Pancreas (tissue), 10 donors: ENCODE measurements at places on chromosomes 11 and 22.

DNA sequence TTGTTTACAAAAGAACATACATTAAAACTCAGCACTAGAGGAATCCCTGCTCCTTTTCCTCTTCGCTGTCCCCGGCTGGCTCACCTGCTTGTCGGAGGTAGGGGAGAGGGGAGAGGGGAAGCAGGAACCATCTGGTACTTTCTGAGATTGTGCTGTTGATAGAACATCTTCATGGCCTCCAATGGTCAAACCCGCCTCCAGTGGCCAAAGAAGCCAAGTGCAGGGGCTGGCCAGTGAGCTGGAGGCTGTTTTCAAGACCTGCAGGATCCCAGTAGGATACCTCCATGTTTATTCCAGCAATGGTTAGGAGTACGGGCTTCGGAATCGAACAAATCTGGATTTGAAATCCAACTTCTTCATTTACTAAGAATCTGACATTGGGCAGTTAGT lies 92.6 kb downstream of the PKNOX2 start:
- no peak for DNase-seq

DNA sequence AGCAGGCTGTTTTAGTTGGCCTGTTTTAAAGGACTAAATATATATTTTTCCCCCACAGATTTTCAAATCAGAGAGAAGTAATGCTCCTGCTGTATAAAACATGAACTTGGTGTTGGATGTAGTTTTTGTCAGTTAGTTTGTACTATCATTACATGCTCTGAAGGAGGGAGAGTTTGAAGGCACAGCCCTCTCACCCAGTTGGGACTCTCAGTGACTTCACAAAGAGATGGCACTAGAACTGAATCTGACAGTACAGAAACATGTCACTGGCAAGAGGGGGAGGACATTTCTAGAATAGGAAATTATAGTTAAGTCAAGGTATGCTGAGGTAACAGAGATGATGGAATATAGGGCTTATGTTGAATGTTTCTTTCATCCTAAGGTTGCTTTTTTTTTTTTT lies 21.0 kb upstream of the C1QTNF4 start:
- DNase-seq: no peak

DNA sequence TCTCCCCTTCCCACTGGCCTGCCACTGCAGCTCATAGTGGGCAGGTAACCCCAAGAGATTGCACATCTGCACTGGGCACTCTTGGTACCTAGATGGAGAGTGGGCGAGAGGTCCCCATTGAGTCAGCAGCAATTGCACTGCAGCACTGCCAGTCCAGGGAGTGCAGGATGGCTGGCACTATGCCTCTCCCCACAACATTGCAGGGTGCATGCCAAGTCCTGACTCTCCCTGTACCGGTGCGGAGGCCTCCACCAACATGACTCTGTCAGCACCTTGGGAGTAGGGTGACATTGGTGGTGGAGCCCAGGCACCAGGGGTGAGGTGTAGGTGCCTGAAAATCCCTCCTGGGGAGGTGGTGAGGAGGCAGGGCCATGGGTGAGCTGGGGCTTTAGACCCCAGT lies 82.2 kb downstream of the TRAF6 start:
- no peak for DNase-seq

GRCh38 chr22:32413719-32414118 lies 1.7 kb upstream of the RTCB start:
- no peak for DNase-seq

GRCh38 chr11:35518766-35519165 lies 6.7 kb downstream of the PAMR1 start:
- no peak for DNase-seq

- DNase-seq: no peak
These were observed 446.6 kb downstream of the BUD13 start for GRCh38 chr11:116326146-116326545.

DNA sequence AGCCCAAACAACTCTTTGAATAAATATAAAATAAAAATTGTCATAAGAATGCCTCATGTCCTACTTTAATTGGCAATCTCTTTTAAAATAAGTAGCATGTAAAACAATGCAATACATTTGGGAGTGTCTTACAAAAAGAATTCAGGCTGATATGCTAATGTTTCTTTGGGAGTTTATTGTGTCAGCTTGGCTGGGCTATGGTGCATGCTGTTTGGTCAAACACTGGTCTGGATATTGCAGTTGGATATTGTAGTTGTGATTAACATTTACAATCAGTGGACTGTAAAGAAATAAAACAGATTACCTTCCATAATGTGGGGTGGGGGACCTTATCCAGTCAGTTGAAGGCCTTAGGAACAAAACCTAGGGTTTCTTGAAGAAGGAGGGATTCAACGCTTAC lies 37.0 kb upstream of the B3GAT1 start:
- no peak for DNase-seq

- peak; percentile 89 for DNase-seq
These were observed at the start of gene FAM89B for GRCh38 chr11:65572356-65573051. Gene FAM89B (plus strand): TSS chr11:65572538. CDS start chr11:65572670, 132 bp downstream.

- no peak for DNase-seq
These were observed 18.1 kb upstream of the RFPL2 start for GRCh38 chr22:32222991-32223390.

GRCh38 chr11:119964136-119965025 lies 173.5 kb downstream of the TRIM29 start:
- DNase-seq: no peak

GRCh38 chr11:44627911-44628729 lies 62.7 kb downstream of the CD82 start:
- DNase-seq: no peak

- no peak for DNase-seq
These were observed 18.1 kb downstream of the POLA2 start for GRCh38 chr11:65279741-65280440.

GRCh38 chr22:43114958-43115357 lies 4.4 kb downstream of the BIK start:
- peak; percentile 68 for DNase-seq

GRCh38 chr11:9762531-9762930 lies 98.7 kb downstream of the SWAP70 start:
- no peak for DNase-seq

DNA sequence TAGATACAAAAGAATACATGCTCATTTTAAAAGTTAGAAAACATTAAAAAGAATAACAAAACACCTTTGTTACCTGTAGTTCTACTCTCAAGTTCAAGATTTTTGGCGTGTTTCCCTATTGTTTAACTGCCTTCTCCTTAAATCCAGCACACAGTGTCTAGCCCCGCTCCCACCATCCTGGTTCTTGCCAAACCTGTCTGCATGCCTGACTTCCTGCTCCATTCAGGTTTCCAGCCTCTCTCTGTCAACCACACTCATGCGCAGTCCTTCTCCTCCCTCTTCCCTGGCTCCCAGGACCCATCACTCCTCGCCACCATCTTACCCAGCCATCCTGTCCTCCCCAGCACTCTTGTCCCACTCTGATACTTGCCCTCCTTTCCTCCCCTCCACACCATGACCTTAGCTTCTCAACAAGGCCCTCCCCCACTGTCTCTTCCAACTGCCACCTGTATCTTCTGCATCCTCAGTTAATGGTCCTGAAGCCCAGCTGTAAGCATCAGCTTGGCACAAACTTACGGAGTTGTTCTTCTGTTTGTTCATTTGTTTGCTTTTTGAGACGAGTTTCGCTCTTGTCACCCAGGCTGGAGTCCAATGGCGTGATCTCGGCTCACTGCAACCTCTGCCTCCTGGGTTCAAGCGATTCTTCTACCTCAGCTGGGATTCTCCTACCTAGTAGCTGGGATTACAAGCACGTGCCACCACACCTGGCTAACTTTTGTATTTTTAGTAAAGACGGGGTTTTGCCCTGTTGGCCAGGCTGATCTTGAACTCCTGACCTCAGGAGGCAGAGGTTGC lies 7.5 kb upstream of the MYH9 start:
- DNase-seq: no peak

DNA sequence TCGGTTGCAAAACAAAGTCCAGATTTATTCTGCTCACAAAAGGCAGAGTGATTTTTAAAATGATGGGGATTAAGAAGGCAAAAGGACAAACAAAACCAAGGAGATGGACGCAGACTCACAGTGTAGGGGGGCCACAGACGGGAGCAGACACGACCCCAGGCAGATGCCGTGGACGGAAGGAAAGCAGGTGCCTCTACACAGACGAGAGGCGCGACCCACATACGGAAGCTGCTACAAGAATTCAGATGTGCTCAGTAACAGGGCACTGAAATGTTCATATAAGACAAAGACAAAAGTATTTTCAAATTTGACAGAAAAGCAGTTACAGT lies 148.9 kb downstream of the BRD1 start:
- no peak for DNase-seq

GRCh38 chr11:28504555-28505110 lies 396.4 kb downstream of the METTL15 start:
- no peak for DNase-seq

- no peak for DNase-seq
These were observed 88.2 kb upstream of the LINC01488 start for GRCh38 chr11:69393178-69393832.

- no peak for DNase-seq
These were observed 4.0 kb downstream of the KCNJ1 start for GRCh38 chr11:128862908-128863660.

GRCh38 chr11:60672255-60672654 lies 27.2 kb upstream of the MS4A8 start:
- DNase-seq: no peak

- no peak for DNase-seq
These were observed 2.8 kb downstream of the FADS3 start for GRCh38 chr11:61888590-61888989.

DNA sequence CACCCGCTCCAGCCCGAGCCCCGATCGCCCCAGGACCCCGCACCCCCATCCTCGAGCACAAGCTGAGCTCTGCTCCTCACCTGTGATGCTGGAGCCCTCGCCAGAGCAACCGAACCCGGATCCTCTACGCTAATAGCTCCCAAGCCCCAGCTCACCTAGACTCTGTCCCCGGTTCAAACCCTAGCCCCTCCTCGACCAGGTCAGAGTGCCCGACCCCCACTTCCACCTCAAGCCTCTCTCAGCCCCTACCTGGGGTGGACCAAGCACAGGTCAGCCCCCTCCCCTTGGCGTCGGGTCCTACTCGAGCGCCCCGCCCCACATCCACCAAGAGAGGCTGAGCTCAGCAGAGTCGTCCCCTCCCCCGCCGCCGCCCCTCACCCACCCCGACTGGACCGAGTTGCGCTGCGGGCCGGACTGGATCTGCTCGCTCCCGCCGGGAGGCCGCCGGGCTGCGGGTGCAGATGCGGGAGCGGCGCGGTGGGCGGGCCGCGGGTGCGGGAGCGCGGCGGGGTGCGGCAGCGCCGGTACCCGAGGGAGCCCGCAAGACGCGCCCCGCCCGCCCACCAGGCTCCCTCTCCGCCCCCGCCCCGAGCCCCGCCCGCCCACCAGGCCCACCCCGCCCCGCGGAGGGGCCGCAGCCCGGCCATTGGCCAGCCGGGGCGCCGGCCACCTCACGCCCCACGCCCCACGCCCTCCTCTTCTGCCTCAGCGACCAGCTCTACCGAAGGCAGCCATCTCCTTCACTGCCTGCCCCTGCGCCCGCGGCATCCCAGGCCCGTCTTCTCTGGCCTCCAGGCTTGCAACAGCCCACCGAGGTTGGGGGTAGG lies 577 bp upstream of the DKK3 start:
- peak; percentile 65 for DNase-seq

DNA sequence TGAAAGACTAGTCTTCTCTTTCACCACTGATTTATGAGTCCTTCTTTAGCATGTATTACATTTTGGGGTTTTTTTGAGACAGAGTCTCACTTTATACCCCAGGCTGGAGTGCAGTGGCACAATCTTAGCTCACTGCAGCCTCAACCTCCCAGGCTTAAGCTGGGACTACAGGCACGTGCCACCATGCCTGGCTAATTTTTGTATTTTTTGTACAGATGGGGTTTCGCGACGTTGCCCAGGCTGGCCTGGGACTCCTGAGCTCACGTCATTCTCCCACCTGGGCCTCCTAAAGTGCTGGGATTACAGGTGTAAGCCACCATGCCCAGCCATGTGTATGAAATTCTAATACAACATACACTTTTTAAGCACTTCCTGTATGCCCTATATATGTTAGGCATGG lies 26.3 kb upstream of the CXCR5 start:
- DNase-seq: no peak

GRCh38 chr11:117790279-117790678 lies 6.7 kb downstream of the DSCAML1 start:
- no peak for DNase-seq

GRCh38 chr11:1000357-1001278 lies 35.9 kb downstream of the MUC6 start:
- no peak for DNase-seq

- DNase-seq: no peak
These were observed 1.7 kb downstream of the CTSD start for GRCh38 chr11:1761857-1762536.

DNA sequence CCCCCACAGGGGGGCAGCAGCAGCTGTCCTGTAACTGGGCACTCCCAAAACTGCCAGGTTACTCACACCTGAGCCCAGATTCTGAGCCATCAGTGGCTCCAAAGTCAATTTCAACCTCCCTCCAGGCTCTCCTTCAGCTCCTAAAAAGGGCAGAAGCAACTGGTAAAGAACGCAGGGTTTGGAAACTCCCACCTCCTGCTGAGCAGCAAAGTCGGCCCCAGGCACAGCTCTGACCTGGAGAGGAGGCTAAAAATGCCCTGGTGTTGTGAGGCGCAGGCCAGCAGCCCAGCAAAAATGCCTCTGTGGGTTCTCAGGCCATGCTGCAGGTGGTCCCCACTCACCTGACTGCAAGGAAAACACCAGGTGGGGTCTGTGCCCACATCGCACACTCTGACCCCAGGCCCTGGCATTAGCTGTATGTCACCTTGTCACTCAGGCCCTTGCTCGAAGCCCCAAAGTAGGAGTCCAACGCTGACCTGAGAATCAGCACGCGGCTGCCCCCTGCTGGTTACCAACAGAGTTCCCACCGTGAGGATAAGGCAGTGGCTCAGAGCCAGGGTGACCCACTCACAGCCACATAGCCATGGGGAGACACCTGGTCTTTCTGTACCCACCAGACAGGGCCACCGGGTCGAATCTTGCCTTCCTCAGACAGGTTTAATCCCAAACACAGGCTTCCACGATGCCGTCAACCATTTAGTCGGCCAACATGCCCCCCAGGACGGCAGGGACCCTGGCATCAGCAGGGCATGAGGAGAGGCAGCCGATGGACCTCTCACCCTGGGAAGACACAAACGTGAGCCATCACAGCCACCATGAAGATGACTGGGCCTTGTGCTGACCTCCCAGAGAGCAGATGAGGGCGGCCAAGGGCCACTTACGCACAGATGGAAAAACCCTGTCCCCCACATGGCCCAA lies 11.1 kb downstream of the POLR3H start:
- peak; percentile 58 for DNase-seq

DNA sequence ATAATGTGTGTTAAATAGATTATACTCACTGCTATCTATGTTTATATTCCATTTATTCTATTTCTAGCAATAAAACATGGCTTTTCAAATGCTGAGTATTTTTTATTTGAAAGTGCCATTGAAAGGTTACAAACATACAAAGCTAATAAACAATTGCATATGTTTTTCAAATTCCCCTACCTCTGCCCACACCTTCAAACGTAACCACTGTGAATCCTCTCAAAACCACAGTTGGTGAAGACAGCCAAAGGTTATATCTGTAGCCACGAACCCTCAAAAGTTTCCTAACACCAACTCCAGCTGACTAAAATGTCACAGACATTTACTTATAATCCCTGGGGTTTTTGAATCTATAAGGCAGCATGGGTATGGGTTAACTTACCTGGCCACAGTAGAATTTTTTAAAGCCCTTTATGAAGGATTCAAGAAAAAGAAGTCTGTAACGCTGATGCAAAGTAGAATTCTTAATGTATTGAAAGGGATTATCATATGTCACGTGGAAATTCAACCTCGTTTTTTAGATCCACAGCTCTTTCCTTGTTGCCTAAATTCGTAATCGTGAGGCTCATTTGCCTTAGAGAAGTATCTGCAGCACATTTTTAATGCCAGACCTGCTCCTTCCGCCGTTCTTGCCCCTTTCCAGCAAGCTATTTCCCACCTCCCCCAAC lies 122.5 kb upstream of the ZC3H12C start:
- no peak for DNase-seq

GRCh38 chr11:20068691-20069090 lies 91.6 kb downstream of the DBX1 start:
- no peak for DNase-seq
